ENCODE measurements at places on chromosomes 3 and 15. TPM values are rescaled to one million over a fixed set of nuclear protein-coding genes. Genes with fewer than 3 reads are reported as not detected.

GRCh38 chr15:62464705-62465104 is 299.6 kb upstream of the C2CD4B start:
- no peak for DNase-seq

GRCh38 chr3:2656806-2657777 is 453.1 kb downstream of the IL5RA start:
- DNase-seq = no peak

GRCh38 chr15:51262463-51262862 is 75.9 kb downstream of the CYP19A1 start:
- DNase-seq = no peak

- DNase-seq = no peak
Observed at GRCh38 chr15:70281811-70282307, 184.1 kb upstream of the TLE3 start.

DNA sequence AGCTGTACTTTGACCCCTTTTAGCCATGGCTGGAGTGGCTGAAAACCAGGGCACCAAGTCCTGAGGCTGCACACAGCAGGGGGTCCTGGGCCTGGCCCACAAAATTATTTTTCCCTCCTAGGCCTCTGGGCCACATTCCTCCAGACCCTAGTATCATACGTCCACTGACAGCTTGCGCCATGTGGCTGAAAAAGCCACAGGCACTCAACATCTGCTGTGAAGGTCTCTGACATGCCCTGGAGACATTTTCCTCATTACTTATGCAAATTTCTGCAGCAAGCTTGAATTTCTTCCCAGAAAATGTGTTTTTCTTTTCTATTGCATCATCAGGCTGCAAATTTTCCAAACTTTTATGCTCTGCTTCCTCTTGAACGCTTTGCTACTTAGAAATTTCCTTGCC is 239.0 kb downstream of the SQOR start:
- DNase-seq = no peak

DNA sequence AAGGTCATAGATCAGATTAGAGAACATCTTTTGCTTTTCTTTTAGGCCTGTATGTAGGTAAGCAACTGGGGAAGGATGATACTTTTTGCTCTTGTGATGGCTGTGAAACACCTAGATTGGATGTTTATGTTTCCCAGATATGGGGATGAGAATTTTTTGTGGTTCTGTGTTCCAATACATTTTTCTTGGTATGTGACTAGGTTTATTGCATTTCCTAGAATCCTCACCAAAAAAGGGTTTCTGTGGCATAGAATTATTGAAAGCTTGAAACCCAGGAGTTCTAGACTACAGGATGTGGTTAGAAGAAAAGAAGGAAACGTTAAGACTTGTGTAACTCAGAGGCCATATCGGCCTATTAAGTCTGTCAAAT is 25.8 kb downstream of the OXNAD1 start:
- DNase-seq = no peak

GRCh38 chr3:148896062-148896461 is 31.0 kb downstream of the CPA3 start:
- DNase-seq = no peak

DNA sequence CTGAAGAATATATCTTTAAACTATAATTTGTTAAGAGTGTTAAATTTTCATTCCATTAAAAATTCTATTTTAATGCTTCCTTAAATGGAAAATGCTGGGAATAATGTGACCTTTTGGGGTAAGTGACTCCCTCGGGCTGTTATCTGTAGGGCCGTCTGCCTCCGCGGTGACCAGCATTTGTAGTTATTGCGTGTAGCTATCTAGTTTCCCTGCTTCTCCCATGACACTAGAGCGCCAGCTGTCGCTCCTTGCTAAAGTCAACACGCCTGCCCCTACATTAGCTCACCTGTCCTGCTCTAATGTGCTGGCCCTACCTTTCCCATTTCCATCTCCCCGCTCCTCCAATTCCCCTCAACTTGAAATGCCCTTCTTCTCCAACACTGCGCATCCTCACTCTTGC is 12.4 kb upstream of the CHRM5 start:
- DNase-seq = no peak

DNA sequence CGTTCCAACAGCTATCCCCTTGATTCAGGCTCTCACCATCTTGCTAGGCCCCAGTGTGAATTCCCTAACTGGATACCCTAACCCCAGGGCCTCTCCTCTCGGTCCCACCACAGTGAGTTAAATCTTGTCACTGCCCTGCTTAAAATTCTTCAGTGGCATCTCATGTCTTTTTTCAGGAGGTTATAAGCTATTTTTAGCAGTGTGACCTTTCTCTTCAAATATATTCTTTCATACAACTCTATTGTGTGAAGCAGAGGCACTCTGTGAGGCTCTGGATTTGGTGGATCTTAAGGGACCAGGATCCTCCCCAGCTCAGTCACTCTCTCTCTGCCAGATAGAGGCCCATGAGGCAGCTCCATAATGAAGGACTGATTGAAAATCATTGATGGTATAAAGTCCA is 760.4 kb downstream of the NTRK3 start:
- DNase-seq = no peak

GRCh38 chr3:67947808-67948508 is 293.5 kb upstream of the SUCLG2 start:
- peak; percentile 40 for DNase-seq

DNA sequence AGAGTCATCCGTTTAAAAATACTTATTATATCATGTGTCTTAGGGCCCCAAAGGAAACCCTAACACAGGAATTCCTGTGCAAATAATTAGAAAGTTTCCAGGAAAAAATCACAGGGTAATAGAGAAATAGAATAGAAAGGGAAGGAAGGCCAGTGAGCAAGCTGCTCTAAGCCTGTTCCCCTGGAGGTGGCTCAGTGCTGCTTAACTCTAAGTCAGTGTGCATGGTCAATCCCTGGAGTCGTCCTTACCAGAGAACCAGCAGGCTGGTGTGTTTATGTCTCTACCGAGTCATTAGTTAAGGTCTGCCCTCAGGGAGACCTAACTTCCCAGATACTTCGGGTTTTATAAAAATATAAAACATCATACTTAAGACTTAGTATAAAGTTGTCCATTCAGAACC is 21.0 kb upstream of the MCF2L2 start:
- no peak for DNase-seq

GRCh38 chr15:29743475-29743874 is 78.8 kb downstream of the TJP1 start:
- no peak for DNase-seq

DNA sequence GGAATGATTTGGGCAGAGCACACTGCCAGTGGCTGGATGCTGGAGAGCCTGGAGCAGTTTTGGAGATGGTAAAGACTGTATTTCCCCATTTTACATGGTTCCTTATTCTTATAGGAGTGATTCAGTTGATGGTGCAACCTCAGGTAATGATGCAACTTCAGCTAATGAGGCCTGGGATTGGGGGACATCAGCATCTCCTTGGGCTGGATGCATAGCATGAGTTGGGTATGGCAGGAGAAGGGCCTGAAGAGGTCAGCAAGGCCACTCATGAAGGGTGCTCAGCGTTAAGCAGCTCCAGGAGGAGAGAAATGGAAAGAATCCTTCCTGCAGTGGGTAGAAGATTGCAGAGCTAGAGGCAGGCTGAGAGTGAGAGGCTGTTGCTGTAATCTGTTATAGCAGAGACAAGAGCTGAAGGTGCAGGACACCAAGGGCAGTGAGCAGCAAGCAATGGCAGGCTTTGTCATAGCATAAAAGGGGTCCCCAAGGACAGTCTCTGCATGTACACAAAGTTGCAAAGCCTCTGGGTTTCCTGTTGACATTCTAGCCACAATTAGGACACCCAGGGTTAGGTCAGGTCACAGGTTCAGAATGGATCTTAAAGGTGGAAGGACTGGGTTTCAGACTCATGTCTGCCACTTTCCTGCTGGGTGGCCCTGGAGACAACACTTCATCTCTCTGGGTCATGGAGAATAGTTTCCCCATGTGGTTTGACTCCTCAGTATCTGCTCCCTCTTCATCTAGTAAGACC is 29.5 kb upstream of the SNRK start:
- no peak for DNase-seq

- DNase-seq = peak; percentile 12
Observed at GRCh38 chr3:72310419-72311380, 525.8 kb upstream of the PROK2 start.

DNA sequence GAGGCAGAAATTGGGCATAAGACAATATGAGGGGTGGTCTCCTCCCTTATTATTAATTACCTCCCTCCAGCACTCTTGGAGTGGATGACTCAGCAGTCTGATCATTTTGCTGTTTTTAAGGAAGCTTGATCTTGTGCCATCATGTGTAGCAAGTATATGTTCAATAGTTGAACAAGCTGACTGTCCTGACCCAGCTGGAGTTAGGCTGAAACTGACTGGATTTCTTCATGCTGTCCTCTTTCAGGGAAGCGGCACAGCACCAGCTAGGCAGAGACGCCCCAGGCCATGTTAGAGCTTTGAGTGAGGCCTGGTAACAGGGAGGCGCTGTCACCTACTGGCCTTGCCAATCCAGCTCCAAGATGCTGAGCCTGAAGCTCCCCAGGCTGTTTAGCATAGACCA is 54.4 kb upstream of the KIF23 start:
- no peak for DNase-seq

GRCh38 chr3:143832433-143832832 is 15.8 kb downstream of the SLC9A9 start:
- no peak for DNase-seq

GRCh38 chr3:36741285-36741684 is 23.1 kb downstream of the DCLK3 start:
- DNase-seq = no peak

GRCh38 chr15:43144512-43144911 is 11.1 kb downstream of the TMEM62 start:
- no peak for DNase-seq

DNA sequence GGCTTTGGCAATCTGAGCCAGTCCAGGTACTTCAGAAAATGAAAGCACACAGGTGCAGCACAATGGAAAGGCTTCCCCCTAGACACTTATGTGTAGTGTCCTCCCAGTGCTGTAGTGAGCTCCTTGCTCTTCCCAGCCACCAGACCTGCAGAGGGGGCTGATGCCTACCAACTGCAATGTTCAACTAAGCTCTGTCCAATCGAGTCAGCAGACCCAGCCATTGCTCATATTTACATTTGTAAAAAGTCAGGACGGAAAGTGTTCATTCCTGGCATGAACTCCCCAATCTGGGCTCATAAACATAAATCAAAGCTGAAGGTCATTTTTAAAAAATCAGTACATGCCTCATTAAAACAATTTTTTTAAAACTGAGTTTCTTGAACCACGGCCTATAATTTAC is 73.0 kb downstream of the FOXP1 start:
- no peak for DNase-seq

- DNase-seq = no peak
Observed at GRCh38 chr3:11362600-11362999, 90.4 kb downstream of the ATG7 start.

DNA sequence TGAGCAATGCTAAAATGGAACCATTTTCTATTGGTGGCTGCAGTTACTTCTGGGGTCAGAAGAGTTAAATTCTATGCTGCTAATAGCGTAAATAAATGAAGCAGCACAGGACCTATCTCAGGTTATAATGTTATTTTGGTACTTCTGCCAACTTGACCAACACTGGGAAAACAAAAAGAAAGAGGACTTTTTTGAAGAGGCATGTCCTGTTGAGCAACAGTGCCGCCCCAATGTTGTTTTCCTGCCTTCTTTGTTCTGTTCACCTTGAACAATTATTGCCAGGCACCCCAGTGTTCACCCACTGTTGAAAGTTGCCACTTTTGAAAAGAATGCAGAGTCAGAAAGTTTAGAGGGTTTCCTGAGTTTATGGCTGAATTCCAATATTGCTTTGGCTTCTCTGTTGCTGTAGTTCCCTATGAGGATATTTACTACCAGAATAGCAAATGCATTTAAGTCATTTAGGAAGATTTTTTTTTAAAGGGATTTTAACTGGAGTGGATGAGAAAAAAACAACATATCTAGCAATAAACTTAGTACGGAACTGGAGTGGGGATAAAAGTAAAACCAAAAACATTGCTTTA is 679.0 kb upstream of the DPPA4 start:
- DNase-seq = no peak

DNA sequence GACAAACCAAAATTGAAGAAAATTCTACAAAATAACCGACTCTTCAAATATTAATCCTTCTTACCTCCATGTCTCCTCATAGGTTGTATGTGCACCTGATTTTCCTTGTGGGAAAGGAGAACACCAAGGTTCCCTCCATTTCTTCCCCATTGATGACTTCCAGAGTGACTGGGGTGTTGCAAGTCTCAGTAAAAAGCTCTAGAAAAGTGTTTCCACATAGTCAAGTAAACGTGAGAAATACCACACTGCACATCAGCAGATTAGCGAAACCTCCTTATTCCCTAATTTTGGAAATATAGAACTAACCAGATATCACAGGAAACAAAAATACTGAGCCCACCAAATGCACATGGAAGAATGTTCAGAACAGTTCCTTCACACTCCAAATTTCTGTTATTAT is 4.9 kb upstream of the RPN1 start:
- no peak for DNase-seq

DNA sequence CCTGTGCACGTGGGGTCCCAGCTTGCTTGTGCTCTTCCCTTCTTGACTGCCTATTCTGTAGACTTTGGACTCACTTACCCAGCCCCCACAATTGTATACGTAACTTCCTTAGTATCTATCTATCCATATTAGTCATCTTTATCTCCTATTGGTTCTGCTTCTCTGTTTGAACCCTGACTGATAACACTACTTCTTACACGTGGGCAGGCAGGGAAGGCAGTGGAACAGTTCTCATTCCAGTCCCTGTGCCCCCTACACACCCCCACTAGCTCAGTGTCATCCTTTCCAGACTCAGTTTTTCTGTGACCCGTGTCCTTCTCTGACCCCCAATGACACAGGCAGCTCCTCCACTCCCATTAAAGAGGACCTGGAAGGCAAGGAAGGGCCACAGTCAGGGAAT is 74.2 kb upstream of the FBN1 start:
- DNase-seq = peak; percentile 1

GRCh38 chr3:114207768-114208167 is 28.9 kb upstream of the DRD3 start:
- DNase-seq = no peak

DNA sequence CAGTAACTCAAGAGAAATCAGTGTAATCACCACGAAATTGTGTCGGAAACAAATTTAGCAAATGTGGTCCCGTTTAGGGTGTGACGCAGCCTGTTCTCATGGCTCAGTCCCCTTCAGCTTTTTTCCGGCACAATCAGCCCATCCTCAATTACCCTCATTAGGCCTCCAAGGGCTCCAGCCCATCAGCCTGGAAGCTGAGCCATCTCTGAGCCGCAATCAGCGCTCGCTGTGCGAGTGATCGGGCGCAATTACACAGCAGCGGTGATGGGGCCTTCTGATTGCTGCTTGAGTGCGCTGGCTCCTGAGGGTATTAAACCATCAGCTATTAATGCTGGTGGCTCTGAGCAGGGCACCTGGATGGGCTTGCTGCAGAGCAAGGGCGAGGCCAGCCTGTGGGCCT is 55.6 kb downstream of the PLXNA1 start:
- DNase-seq = no peak

- no peak for DNase-seq
Observed at GRCh38 chr3:72535772-72536171, 312.5 kb downstream of the SHQ1 start.

C3orf49 gene
- not detected for total RNA-seq

SPINK8 gene
- not detected for total RNA-seq

FAM43A gene
- 3.8 TPM for total RNA-seq

NR2E3 gene
- total RNA-seq = not detected

CYP19A1 gene
- not detected for total RNA-seq

CADPS gene
- total RNA-seq = not detected

THPO gene
- total RNA-seq = not detected

AADAC gene
- not detected for total RNA-seq

PLSCR5 gene
- not detected for total RNA-seq

LSM3 gene
- total RNA-seq = 27.2 TPM

SNUPN gene
- total RNA-seq = 34.1 TPM

SLC9C1 gene
- not detected for total RNA-seq

MORC1 gene
- total RNA-seq = not detected

RBM5 gene
- 102 TPM for total RNA-seq

FANCD2OS gene
- total RNA-seq = not detected

CPNE4 gene
- total RNA-seq = not detected

Measured in activated naive CD8-positive, alpha-beta T cell treated with anti-CD3 and anti-CD28 coated beads for 36 hours (primary cell).